ENCODE measurements at places on chromosomes 2 and 18. TPM values are rescaled to one million over a fixed set of nuclear protein-coding genes. Genes with fewer than 3 reads are reported as not detected.

DNA sequence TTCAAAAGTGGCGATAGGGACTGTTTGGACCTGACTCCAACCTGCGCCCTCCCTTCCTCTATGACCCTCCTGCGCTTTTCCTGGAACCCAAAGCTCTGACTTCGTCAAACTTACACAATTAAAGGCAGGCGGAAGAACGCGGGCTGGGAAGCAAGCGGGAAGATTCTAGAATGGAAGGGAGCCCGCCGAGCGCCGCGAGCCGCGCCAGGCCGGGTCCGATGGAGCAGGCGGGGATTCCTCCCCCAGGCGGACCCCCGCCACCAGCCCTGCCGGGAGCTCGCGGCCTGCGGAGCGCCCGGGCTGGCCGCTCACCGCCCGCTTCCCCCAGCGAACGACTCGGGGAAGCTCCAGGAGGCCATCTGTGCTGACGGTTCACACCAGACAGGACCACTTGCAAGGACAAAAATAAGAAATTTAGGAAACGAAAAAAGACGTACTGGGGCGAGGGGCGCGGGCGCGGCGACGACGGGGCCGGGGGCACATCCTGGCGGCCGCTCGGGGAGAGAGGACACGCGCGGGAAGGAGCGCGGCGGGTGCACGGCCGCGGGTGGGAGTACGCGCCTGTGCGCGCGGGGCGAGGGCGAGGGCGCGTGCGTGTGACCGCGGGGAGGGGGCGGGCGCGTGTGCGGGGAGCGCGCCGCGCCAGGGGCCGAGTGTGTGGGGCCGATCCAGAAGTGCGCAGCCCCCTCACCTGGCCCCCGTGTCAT is 1.1 kb upstream of the SALL3 start:
- no peaks in the 10 kb centered on the region for H3K36me3 ChIP-seq
- peaks cover 96% of the 10 kb centered on the region for H3K27me3 ChIP-seq
- H3K4me3 ChIP-seq, result peak overlapping the region; percentile 45
- peaks cover 32% of the 10 kb centered on the region for H3K4me1 ChIP-seq
- DNase-seq, result no peak

The LIMS3 gene
- 5.7 TPM for total RNA-seq

The GALNT13 gene
- total RNA-seq, result 0.19 TPM

GRCh38 chr2:46870051-46870839 is 45.4 kb downstream of the MCFD2 start:
- DNase-seq, result no peak
- no peak overlapping the region for H3K27ac ChIP-seq
- H3K27me3 ChIP-seq, result no peaks in the 10 kb centered on the region

GRCh38 chr18:60838677-60839076 is 466.1 kb upstream of the MC4R start:
- no peaks in the 10 kb centered on the region for H3K27me3 ChIP-seq
- H3K4me1 ChIP-seq, result no peaks in the 10 kb centered on the region
- H3K4me3 ChIP-seq, result no peak overlapping the region
- no peak for DNase-seq
- no peaks in the 10 kb centered on the region for H3K36me3 ChIP-seq

The KIF5C gene
- total RNA-seq, result 0.47 TPM

- no peaks in the 10 kb centered on the region for H3K36me3 ChIP-seq
- H3K4me3 ChIP-seq, result no peak overlapping the region
- no peak overlapping the region for H3K27ac ChIP-seq
- peaks cover 11% of the 10 kb centered on the region for H3K27me3 ChIP-seq
Measured at GRCh38 chr2:15976354-15976753, 36.0 kb downstream of the MYCN start.

- H3K27me3 ChIP-seq, result no peaks in the 10 kb centered on the region
- H3K27ac ChIP-seq, result no peak overlapping the region
- no peak for DNase-seq
- H3K4me3 ChIP-seq, result no peak overlapping the region
- no peaks in the 10 kb centered on the region for H3K4me1 ChIP-seq
Measured at GRCh38 chr18:62101321-62101721, 85.5 kb downstream of the PIGN start.

DNA sequence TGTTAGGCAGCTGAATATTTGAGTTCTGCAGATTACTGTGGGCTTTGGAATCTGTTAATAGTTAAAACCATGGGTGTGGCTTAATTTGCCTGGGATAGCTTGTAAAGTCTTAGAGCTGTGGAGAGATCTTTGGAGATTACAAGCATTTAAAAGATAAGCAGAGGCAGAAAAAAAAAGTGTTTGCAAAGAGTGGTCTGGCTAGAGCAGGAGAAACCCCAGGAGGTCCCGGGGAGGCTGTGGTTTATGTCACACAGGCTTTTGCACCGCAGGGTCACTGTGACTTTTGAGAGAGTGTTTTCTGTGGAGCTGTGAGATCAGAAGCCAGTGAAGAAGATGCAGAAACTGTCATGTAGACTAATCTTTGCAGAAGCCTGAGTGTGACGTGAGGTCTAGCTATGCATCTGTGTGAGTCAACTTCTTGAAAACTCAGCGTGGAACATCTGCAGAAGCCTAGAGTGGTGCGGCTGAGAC is 49.0 kb downstream of the SETBP1 start:
- H3K4me3 ChIP-seq, result no peak overlapping the region
- H3K27ac ChIP-seq, result no peak overlapping the region
- H3K27me3 ChIP-seq, result no peaks in the 10 kb centered on the region
- no peaks in the 10 kb centered on the region for H3K36me3 ChIP-seq
- H3K4me1 ChIP-seq, result peaks cover 27% of the 10 kb centered on the region

GRCh38 chr2:224121406-224122067 is 82.5 kb upstream of the SERPINE2 start:
- H3K36me3 ChIP-seq, result no peaks in the 10 kb centered on the region
- no peak overlapping the region for H3K4me3 ChIP-seq
- peaks cover 6% of the 10 kb centered on the region for H3K4me1 ChIP-seq
- no peaks in the 10 kb centered on the region for H3K27me3 ChIP-seq
- no peak for DNase-seq

GRCh38 chr2:112151271-112151670 is 13.1 kb downstream of the FBLN7 start:
- no peak overlapping the region for H3K4me3 ChIP-seq
- H3K27me3 ChIP-seq, result no peaks in the 10 kb centered on the region
- peaks cover 8% of the 10 kb centered on the region for H3K4me1 ChIP-seq

GRCh38 chr2:36889795-36890194 is 76.5 kb downstream of the STRN start:
- H3K27me3 ChIP-seq, result no peaks in the 10 kb centered on the region
- DNase-seq, result no peak
- peaks cover 67% of the 10 kb centered on the region for H3K36me3 ChIP-seq
- no peaks in the 10 kb centered on the region for H3K4me1 ChIP-seq

The CYBRD1 gene
- total RNA-seq, result 48.4 TPM

- no peaks in the 10 kb centered on the region for H3K36me3 ChIP-seq
- no peak overlapping the region for H3K4me3 ChIP-seq
- H3K4me1 ChIP-seq, result peaks cover 21% of the 10 kb centered on the region
- no peak for DNase-seq
Measured at GRCh38 chr2:30683236-30683956, 123.8 kb downstream of the CAPN13 start.

Data from left ventricle myocardium inferior (tissue), 1 donor.